ENCODE measurements at places on chromosomes 7 and 10. TPM values are rescaled to one million over a fixed set of nuclear protein-coding genes. Genes with fewer than 3 reads are reported as not detected.

Gene HUS1
- total RNA-seq = 11.1 TPM

Gene FAM237B
- 0.09 TPM for total RNA-seq

Gene CALHM3
- not detected for total RNA-seq

Gene GNAI1
- total RNA-seq = 41.7 TPM

Gene ARHGEF5
- 0.83 TPM for total RNA-seq

Gene MLXIPL
- 4.3 TPM for total RNA-seq

Gene C10orf105
- total RNA-seq = 1.9 TPM

Gene SLC26A3
- not detected for total RNA-seq

- ATAC-seq = no peak
These were observed 442.0 kb downstream of the GFRA1 start for GRCh38 chr10:115831016-115831415.

DNA sequence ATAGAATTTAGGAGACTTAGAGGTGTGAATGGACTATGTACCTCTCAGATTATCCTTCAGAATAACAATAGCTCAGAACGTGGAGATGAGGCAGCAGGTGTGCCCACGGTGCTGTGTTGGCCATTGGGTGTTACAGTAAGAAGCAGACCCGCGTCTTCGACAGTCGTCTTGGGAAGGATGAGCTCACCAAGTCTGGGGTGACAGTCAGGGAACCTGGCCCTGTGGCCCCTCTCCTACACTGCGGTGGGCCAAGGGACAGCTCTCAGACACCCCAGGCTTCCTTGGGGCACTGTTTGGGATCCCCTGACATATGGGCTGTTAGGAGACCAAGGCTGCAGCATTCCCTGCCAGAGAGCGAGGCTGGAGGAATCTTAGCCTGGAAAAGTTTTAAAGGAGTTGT is 88.5 kb downstream of the ACTR3B start:
- ATAC-seq = no peak

DNA sequence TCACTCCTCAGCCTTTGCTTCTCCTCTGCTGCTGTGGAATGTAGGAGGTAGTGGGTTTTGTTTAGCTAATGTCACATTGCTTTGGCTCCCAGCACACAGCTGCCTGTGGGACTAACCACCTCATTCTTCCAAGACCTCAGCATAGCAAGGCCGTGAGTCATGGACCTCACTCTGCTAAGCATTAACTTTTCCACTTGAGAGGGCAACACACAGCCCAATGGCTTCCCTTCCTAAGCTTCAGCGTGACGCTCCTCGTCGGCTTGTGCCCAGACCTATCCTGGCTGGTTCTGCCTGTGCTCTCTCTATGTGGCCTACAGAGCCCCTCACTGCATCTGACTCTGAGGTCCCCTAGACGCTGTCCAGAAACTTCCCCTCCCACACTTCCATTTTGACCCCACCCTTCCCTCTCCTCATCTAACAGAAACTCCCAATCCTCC is 23.3 kb downstream of the MYOF start:
- peak; percentile 97 for ATAC-seq

DNA sequence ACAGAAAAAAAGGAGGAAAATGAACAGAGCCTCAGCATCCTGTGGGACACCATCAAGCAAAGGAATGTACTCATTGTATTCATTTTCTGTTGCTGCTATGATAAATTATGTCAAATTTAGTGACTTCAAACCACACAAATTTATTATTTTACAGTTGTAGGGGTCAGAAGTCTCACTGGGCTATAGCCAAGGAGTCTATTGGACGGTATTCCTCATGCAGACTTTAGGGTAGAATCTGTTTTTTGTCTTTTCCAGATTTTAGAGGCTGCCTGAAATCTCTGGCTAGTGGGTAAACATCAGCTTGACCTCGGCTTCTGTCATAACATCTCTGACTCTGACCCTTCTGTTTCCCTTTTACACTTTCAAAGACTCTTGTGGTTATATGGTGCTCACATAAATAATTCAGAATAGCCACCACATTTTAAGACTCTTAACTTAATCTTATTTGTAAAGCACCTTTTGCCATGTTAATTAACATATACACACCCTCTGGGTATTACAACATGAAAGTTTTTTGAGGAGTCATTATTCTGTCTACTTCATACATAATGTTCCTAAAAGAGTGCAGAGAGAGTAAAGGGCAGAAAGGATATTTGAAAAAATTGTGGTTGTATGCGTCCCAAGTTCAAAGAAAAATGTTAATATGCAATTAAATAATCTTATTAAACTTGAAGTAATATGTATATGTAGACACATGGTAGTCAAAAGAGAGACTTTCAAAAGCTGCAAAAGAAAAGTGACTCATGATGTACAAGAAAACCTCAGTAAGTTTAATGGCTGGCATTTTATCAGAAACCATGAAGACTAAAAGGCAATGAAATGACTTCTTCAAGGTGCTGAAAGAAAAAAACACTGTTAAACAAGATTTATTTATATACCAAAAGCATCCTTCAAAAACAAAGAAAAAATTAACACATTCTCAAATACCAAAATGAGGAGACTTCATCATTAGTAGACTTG is 70.8 kb upstream of the MEOX2 start:
- peak; percentile 94 for ATAC-seq

DNA sequence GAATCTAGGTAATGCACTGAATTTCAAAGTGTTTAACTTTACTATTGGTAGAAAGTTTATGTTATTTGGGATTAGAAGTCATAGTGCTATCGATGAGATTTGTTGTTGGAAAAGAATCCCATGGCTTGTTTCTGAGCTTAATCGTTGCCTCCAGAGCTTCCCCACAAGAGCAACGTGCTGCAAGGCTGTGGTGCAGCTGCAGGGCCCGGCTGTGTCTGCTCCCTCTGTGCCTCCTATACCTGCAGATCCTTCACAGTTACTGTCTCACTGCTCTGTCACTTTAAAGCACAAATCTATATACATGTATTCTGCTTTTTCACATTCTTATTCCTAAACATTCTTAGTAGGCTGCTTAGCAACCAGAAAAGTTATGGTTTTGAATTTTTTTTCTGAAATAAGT is 826.6 kb upstream of the COBL start:
- ATAC-seq = no peak

DNA sequence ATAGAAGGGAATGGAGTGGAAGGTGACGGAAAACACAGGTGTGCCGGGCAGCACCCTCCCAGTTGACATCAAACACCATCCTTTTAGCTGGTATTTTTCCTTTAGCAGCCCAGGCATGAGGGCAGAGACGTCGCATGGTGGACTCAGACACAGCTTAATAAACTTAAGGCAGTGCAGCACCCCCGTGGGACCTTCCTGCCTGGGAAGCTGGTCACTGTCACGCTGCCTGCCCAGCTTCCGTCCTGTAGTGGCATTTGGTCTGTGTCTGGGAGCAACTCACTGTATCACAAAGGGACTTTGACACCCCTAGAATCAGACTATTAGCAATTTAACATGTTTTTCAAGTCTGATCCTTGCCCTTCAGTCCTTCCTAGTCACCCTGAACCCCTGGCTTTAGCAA is 35.8 kb downstream of the IL15RA start:
- no peak for ATAC-seq

DNA sequence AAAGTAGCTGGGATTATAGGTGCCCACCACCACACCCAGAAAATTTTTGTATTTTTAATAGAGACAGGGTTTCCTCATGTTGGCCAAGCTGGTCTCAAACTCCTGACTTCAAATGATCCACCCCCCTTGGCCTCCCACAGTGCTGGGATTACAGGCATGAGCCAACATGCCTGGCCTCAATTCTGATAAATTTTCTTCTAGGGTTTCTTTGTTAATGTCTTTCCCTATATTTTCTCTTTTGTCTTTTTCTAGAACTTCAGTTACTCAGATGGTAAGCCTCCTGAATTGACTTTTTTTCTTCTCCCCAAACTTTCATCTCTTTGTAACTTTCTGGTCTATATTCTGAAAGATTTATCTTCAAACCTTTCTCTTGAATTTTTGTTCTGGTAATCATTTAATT is 12.7 kb upstream of the SMURF1 start:
- ATAC-seq = no peak

DNA sequence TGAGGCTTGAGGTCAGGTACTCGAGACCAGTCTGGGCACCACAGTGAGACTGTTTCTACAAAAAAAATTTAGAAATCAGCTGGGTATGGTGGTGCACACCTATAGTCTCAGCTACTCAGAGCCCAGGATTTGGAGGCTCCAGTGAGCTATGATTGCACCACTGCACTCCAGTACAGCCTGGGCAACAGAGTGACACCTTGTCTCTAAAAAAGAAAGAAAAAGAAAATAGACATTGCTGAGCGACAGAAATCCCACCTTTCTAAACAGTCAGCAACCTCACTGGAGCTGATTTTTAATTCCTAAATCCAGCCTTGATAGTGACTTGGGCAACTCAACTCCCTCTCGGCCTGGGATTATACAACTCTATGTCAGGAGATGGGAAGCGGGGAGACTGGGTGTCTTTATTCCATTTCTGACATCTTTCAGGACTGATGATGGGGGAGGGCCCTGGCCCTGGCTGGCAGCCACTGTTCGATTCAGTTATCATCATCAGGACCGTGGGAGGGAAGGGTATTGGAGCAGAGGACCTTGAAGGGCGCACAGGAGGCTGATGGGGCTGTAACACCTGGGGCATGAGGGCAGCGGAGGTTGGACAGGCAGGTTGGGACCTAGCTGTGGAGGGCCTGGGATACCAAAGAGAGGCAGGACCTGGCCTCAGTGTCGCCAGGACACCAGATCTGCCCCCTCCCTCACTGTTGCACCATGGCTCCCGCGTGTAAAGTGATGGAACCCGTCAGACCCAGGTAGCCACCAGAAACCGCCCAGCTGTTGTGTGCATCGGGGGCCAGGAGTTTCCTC is 14.7 kb downstream of the HSPB1 start:
- ATAC-seq = no peak

DNA sequence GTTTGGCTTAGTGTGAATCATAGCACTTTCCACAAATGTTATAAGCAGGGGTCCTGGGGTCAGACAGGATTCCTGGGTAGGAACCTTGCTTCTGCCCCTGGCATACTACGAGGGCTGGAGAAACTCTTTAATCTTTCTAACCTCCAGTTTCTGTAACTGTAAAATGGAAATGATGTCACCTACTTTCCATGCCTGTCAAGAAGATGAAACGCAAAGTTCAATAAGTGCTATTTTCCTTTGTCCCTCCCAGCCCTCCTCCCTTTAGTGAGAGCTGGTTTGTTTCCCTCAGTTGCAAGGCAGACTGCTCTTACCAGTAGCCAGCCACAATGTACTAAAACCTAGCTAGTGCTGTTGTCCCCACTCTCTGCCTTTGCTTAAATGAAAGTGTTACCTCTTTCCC is 117.1 kb upstream of the HPS1 start:
- ATAC-seq = peak; percentile 80

DNA sequence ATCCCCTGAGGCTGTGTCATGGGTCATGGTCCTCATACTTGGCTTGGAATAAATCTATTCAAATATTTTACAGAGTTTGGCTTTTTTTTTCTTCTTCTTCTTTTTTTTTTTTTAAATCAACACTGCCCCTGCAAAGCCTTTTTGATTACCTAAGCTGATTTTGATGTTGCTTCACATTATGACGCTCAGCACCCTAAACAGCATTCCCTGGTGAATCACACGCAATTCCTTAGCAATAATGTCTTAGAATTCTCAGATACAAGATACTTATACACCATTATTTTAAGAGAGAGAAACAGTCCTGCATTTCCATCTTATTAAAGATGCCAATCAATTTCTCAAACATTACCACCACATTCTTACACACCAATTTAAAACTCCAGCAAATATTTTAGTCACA is 323.7 kb upstream of the IGFBP3 start:
- no peak for ATAC-seq

GRCh38 chr10:77970869-77971803 is 44.6 kb upstream of the DLG5 start:
- no peak for ATAC-seq

DNA sequence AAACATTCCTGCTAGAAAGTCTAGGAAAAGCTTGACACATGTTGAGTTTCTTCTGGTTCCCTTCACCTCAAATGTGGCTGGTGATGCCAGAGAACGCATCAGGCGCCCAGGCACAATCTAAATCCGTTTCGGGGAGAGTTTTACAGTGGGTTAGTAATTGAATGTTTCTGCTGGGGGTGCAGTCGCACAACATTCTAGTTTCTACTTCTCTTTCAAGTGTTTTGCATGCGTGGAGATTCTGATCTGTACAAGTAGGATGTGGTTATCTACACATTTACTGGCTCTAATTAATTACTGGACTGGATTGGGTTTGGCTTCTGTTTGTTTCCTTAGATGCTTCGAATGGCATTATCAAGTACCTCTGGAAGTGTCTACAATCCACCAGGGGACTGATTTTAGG is 173.8 kb downstream of the TMEM26 start:
- ATAC-seq = no peak

DNA sequence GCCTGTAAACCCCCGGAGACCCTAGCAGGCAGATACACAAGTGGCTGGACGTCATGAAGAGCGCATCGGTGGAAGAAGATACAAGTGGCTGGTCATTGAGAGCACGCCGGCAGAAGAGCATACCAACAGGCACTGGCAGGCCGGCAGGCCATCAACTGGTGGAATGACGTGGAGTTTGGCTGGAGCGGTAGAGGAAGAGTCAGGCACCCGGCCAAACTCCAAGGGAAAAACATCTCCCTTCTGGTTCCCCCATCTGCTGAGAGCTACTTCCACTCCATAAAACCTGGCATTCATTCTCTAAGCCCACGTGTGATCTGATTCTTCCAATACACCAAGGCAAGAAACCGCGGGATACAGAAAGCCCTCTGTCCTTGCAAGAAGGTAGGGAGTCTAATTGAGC is 113.4 kb upstream of the NPSR1 start:
- no peak for ATAC-seq

DNA sequence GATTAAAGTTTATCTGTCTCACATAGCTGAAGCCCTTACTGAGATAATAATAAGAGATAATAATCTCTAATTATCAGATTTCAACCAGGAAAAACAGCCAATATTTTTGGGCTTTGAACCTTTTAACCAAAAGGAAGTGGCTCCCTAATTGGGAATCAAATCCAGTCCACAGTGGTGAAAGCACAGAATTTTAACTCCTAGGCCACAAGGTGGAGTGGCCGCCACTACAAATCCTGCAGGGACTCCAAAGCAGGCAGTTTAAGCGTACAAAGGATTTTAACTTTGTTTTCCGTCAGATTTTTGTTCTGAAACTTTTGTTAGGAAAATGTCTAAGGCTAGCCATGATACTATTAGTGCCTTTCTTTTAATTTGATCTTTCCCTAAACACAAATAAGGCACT is 99.6 kb upstream of the CCNY start:
- ATAC-seq = no peak

DNA sequence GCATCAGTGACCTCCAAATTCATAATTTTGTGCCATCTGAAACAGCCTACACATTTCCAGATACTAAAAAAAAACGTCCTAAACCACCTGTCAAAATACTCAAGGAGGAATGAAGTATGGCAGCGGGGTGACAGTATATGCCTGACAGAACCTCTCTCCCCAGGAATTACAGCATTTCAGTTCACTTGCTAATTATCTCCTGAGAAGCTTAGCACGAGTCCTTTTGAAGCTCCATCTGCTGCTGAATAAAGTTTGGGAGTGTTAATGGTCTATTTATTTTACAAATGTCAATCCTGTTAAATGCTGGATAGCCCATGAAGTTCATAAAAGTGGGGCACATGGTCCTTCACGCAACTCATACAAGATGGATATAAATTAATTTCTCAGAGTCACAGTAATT is 29.4 kb upstream of the ANLN start:
- ATAC-seq = no peak

GRCh38 chr10:125064681-125065492 is 95.5 kb downstream of the CTBP2 start:
- ATAC-seq = no peak

GRCh38 chr7:98174334-98175259 is 36.6 kb upstream of the BHLHA15 start:
- ATAC-seq = no peak
